ENCODE measurements at places on chromosomes 3 and 15. TPM values are rescaled to one million over a fixed set of nuclear protein-coding genes. Genes with fewer than 3 reads are reported as not detected.
A peak's percentile ranks its signal among the peaks of the same experiment; 100 is the strongest.

Gene HRG
- not detected for total RNA-seq

Gene DNAH12
- under 0.01 TPM for total RNA-seq

Gene POLQ
- total RNA-seq, result 6.4 TPM

Gene PLSCR4
- total RNA-seq, result 13.5 TPM

Gene PLS1
- 1.6 TPM for total RNA-seq

Gene XYLB
- 4.8 TPM for total RNA-seq

DNA sequence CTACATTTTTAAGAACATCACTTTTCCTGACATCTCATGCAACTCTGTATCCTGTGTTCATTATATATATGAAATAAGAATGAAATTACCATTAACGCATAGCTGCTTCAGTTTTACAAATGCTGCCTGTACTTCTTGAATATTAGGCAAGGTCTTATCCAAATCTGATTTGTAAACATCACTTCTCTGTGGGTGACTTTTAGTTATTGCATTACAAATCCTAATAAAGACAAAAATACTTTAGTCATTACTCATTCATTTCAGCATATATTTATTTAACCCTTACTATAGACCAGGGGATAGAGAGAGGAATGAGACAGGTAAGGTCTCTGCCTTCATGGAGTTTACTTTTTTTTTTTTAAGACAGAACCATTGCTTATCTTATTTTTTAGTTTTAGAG, 36.8 kb downstream of the MTMR10 start:
- DNase-seq, result peak; percentile 56

- DNase-seq, result no peak
Measured at GRCh38 chr15:78642331-78642730, 1.3 kb upstream of the CHRNB4 start.
